ENCODE measurements at places on chromosomes 4 and X. TPM values are rescaled to one million over a fixed set of nuclear protein-coding genes. Genes with fewer than 3 reads are reported as not detected.

PPP1R3F gene
- total RNA-seq: 31.2 TPM

OCIAD2 gene
- total RNA-seq: 10.1 TPM

NWD2 gene
- not detected for total RNA-seq

STPG2 gene
- total RNA-seq: not detected

GRCh38 chr4:55004831-55005230 is 120.6 kb downstream of the KDR start:
- peak; percentile 26 for DNase-seq

GRCh38 chrX:52504551-52504950 is 8.9 kb downstream of the XAGE1A start:
- no peak for DNase-seq

DNA sequence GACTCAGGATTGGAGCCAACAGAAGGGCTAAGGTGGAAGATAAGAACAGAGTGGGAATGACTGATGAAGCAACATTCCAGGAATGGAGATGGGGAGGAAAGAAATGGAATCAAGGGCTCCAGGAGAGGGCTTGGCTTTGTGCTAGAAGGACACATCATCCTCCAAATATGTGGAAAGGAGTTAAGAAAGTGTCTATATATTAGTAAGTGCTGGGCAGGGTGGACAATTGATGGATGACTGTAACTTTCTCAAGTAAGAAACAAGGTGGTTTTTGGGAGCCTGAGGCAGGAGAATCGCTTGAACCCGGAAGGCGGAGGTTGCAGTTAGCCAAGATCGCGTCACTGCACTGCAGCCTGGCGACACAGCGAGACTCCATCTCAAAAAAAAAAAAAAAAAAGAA is 71.6 kb upstream of the NFKB1 start:
- DNase-seq: peak; percentile 19

- DNase-seq: peak; percentile 18
Measured at GRCh38 chrX:24332878-24333277, 19.0 kb upstream of the SUPT20HL2 start.

DNA sequence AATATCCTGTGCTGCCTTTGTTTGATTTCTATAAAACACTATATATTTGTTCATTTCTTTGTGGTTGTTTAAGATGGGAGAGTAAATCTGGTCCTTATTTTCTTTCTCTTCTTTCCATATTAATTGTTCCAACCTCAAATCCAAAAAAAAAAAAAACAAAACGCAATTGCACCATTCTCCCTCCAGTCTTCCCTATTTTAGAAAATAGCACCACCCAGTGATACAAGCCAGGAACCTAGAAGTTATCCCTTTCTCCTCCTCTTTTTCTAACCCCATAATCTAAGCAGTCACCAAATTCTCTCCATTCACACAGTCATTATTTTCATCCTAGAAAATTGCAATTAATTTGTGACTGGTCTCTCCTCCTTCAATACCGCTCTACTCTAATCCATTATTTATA is 107.8 kb downstream of the GABRA3 start:
- DNase-seq: no peak

DNA sequence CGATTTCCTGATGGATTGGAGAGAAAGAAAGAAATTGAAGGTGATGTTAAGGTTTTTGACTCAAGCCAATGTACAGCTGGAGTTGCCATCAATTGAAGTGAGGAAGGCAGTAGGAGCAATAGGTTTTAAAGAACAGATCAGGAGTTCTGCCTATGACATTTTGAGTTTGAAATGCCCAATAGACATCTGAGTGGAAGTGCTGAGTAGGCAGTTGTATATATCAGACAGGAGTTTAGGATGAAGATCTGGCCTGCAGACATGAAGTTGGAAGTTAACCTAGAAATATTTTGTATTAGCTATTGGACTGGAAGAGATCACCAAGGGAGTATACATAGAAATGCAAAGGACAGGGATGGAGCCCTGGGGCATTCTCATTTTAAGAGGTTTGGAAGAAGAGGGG is 12.9 kb upstream of the TMSB15B start:
- no peak for DNase-seq
